ENCODE measurements at places on chromosomes 2 and 18. TPM values are rescaled to one million over a fixed set of nuclear protein-coding genes. Genes with fewer than 3 reads are reported as not detected.

GRCh38 chr18:12409469-12409868 lies 1.7 kb downstream of the PRELID3A start:
- H3K27ac ChIP-seq: no peak overlapping the region
- DNase-seq: no peak
- no peaks in the 10 kb centered on the region for H3K27me3 ChIP-seq
- no peaks in the 10 kb centered on the region for H3K36me3 ChIP-seq
- H3K4me1 ChIP-seq: no peaks in the 10 kb centered on the region

- no peak for DNase-seq
- H3K4me1 ChIP-seq: no peaks in the 10 kb centered on the region
- H3K27me3 ChIP-seq: no peaks in the 10 kb centered on the region
- no peak overlapping the region for H3K27ac ChIP-seq
- no peak overlapping the region for H3K4me3 ChIP-seq
- H3K36me3 ChIP-seq: no peaks in the 10 kb centered on the region
These were observed 18.2 kb upstream of the C2orf66 start for GRCh38 chr2:196827356-196827755.

DNA sequence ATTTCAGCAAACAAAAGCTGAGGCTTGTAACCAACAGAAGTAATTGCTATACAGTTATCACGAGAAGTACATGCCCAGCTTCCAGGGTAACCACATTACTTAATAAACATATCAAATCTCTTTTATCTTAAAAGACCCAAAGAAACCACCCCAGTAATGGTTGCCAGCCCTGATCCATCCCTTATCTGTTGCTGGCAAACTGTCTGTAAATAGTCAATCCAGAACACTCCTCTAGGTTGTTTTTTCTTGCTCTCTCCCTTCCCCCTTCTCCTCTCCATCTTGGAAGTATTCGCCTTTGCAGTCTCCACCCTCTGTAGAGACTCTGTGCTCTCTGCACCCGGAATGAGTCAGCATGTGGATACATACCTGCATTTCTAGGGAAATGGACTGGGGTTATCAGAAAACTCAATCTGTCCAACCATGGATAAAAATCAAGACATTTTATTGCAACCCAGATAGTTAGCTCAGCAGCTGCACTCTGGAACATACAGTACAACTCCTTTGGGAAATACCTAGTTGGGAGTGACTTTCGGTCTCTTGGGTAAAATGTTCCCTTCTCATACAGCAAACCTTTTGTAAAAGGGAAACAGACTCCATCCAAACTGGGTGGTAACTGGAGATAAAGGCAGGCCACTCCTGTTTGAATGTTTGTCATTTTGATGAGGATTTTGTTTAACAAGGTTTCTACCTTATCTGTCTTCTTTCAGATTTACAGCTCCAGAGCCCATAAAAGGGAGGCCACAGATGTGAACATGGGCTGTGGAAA lies 123.5 kb upstream of the FOSL2 start:
- H3K27ac ChIP-seq: no peak overlapping the region
- no peaks in the 10 kb centered on the region for H3K27me3 ChIP-seq
- no peaks in the 10 kb centered on the region for H3K4me1 ChIP-seq

GRCh38 chr2:234478121-234478858 lies 18.6 kb downstream of the ARL4C start:
- no peak overlapping the region for H3K27ac ChIP-seq
- no peak overlapping the region for H3K4me3 ChIP-seq
- DNase-seq: no peak
- H3K4me1 ChIP-seq: no peaks in the 10 kb centered on the region
- no peaks in the 10 kb centered on the region for H3K27me3 ChIP-seq
- no peaks in the 10 kb centered on the region for H3K36me3 ChIP-seq

DNA sequence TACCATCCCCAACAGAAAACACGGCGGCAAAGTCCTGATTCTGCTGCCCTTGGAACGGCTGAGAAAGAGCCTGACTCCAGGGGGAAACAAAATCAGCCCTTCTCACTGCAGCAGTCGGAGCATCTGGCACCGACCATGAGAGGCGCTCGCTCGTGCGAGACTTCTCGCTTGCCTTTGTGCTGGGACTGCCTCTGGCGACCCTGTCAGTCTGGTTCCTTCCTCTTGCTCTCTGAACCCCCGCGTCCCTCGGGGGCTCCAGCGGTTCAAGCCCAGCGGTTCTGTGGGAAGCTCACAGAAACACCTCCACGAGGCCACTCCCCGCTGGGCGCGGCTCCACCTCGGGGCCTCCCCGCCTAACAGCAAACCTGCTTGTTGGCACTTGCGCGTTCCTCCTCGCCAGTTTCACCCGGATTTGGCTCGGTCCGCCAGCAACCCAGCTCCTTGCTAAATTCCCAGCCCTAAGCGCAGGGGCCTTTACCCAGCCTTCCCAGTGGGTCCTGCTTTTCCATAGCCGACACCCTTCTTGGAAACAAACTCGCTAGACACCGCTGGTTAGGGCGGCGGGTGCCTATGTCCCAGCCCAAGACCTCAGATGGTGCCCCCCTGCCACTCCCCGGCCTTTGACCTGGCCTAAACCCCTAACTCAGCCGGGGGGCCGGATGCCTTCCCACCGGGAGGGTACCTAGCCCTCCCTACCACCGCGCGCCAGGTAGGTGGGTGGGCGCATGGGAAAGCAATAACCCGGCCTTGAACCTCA lies 2.2 kb downstream of the RND3 start:
- H3K27ac ChIP-seq: peak overlapping the region; percentile 98
- peak; percentile 89 for DNase-seq
- peaks cover 9% of the 10 kb centered on the region for H3K4me1 ChIP-seq
- H3K36me3 ChIP-seq: no peaks in the 10 kb centered on the region
- H3K4me3 ChIP-seq: peak overlapping the region; percentile 82

- no peaks in the 10 kb centered on the region for H3K27me3 ChIP-seq
- no peak overlapping the region for H3K4me3 ChIP-seq
- no peak overlapping the region for H3K27ac ChIP-seq
- H3K4me1 ChIP-seq: no peaks in the 10 kb centered on the region
- no peaks in the 10 kb centered on the region for H3K36me3 ChIP-seq
These were observed 44.3 kb upstream of the SCLY start for GRCh38 chr2:238016526-238016925.

GRCh38 chr2:12717191-12718014 lies 667 bp downstream of the TRIB2 start:
- H3K36me3 ChIP-seq: no peaks in the 10 kb centered on the region
- peak overlapping the region; percentile 91 for H3K27ac ChIP-seq
- DNase-seq: peak; percentile 40

Gene ACTG2
- 3.8 TPM for total RNA-seq

Gene CFAP221
- 3.5 TPM for total RNA-seq

- peak within 1 kb of the TSS; percentile 46 for H3K4me3 ChIP-seq
- no peaks in the 10 kb centered on the region for H3K27me3 ChIP-seq
- no peaks in the 10 kb centered on the region for H3K36me3 ChIP-seq
- peak; percentile 78 for DNase-seq
- peak within 1 kb of the TSS; percentile 91 for H3K27ac ChIP-seq
- peaks cover 4% of the 10 kb centered on the region for H3K4me1 ChIP-seq
These were observed at the start of gene MLPH for GRCh38 chr2:237486819-237487448. Gene MLPH (plus strand): TSS chr2:237487251. CDS start chr2:237493427, 6,176 bp downstream.

Gene MALT1
- total RNA-seq: 26.9 TPM

Gene CGREF1
- total RNA-seq: 3.2 TPM

DNA sequence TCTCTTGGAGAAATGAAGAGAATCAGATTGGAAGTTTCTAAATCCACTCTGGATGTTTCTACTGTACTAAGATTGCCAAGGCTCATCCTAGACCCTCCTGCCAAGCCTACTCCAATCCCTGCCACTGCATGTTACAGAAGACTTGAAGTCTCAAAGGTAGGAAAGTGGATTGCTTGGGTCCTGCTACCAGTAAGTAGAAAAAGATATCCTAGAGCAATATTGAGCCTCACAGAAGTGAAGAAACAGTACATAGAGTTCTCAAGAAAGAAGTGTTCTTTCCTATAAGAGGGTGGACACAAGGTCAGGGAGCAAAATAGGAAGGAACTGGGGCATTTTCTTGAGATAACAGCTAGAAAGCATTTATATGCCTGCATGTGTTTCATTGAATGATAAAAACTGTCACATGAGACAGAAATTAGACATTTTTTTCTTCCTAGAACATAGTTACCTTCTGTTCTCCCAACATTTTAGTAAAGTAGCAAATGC lies 232.9 kb downstream of the RBM43 start:
- H3K36me3 ChIP-seq: no peaks in the 10 kb centered on the region
- H3K4me1 ChIP-seq: no peaks in the 10 kb centered on the region
- DNase-seq: no peak
- no peak overlapping the region for H3K27ac ChIP-seq
- H3K4me3 ChIP-seq: no peak overlapping the region

DNA sequence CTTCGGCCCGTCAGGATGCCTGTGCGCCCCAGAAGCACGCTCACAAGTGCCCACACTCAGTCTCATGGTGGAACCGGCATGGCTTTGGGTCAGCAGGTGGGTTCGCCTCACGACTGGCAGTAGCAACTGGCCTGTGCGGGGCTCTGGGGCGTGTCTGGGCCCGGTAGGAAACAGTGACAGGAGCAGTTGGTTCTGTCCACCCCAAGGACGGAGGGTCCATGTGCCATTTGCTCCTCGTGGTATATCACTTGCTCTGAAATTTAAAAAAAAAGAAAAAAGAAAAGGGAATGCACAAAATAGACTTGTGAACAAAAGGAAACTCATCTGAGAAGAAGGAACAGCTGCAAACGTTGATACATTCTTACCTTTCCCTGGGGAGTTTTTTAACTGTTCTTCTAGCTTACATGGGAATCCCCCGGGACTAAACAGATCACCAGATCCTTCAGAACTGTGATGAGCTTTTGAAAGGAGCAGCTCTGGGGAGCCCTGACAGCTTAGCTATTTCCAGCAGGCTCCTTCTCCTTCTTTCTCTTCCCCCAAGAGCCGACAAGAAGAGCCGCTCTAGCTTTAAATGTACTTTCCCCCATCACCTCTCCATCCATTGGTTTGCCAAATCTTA lies 42.8 kb downstream of the TRAPPC12 start:
- peaks cover 4% of the 10 kb centered on the region for H3K36me3 ChIP-seq
- no peaks in the 10 kb centered on the region for H3K27me3 ChIP-seq
- no peaks in the 10 kb centered on the region for H3K4me1 ChIP-seq
- no peak overlapping the region for H3K27ac ChIP-seq
- DNase-seq: no peak
- H3K4me3 ChIP-seq: no peak overlapping the region

DNA sequence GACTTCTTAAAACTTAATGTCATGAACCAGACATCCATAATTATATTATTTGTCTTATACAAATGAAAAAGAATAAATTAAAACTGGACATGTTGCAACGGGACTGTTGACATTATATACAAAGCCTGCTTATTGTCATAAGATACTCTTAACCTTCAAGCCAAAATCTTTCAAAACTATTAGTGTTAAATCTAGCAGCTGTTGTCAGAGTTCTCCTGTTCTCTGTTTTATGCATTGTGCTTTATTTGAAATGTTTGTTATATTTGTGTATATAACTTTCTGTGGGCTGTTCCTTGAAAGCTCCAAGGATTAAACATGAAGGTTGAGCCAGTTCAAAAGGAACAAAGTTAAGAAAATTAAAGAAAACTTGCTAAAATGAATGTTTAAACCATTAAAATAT lies 335.5 kb upstream of the NT5C1B start:
- H3K27me3 ChIP-seq: no peaks in the 10 kb centered on the region
- no peak overlapping the region for H3K4me3 ChIP-seq
- DNase-seq: no peak
- no peak overlapping the region for H3K27ac ChIP-seq
- H3K36me3 ChIP-seq: no peaks in the 10 kb centered on the region

DNA sequence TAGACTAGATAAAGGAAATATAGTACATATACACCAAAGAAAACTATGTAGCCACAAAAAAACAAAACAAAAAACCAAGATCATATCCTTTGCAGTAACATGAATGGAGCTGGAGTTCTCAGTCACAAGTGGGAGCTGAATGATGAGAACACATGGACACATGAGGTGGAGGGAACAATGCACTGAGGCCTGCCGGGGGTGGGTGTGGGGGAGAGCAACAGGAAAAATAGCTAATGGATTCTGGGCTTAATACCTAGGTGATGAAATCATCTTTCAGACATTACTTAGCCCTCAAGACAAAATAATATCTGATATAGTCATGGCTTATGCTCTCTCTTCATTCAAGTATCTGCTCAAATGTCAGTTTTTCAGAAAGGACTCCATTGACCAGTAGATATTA lies 930.6 kb downstream of the LRP1B start:
- no peak for DNase-seq
- no peaks in the 10 kb centered on the region for H3K27me3 ChIP-seq
- no peak overlapping the region for H3K27ac ChIP-seq
- no peaks in the 10 kb centered on the region for H3K4me1 ChIP-seq

DNA sequence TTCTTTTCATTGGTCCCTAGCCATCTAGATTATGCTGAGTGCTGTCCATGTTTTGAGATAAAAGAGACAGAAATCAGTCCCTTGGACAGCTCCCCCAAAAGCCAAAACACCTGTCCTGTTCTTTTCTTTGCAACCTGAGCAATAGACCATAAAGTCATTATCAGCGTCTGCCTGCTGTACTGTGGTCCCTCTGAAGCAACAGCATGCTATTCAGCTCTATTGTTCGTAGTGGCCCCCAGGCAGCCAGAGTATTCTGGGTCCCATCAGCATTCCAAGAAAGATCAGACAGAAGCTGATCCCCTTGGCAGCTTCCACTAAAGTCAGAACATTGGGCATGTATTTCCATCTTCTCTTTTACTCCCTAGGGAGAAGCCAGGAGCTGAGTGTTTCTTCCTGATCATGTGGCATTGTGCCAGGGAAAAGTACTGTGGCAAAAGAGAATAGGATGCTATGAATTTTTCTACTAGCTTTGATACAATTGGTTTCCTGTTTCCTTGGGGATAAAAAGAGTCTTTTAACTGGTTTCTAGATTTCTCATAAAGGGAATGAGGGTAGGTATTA lies 33.6 kb upstream of the ZSWIM2 start:
- H3K4me1 ChIP-seq: no peaks in the 10 kb centered on the region
- H3K36me3 ChIP-seq: no peaks in the 10 kb centered on the region
- DNase-seq: no peak
- H3K27ac ChIP-seq: no peak overlapping the region
- no peaks in the 10 kb centered on the region for H3K27me3 ChIP-seq

DNA sequence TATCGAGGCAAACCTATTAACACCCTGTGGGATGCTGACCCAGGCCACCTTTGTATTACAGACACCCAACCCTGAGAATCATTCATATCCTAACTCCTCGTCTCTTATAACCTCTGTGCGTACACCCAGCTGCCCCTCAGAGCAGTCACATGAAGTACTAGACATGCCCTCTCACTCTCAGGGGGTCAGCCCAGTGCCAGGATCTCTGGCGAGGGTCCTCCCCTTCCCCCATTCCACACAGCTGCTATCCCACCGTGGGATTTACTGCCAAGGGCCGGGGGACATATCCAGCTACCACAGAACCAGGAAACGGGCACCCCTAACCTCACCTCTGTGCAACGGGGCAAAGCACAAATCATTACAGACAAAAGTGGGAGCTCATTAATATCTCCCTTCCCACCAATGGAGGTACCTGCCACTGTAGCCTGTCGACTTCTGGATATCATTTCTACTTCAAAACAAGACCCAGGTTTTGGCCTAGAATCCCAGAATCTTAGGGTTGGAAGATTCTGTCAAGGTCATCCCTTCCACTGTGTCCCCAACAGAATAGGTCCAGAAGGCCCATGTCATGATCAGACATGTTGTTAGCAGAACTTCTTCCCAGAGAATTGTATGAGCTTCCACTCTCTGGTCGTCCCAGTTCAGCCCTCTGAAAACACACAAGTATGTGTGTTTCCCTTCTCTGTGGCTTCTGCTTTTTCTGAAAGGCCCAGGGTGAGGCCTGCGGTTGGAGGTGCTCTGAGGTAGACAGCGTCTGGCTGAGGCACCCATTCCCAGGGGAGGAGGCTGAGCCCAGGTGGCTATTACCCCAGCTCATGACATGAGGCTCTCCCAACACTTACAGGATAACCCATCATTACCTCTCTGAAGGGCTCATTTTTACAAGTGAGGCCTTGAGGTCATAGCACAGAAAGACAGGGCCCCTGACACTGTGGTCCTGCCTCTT lies 1.7 kb downstream of the TMBIM1 start:
- no peaks in the 10 kb centered on the region for H3K36me3 ChIP-seq
- H3K4me3 ChIP-seq: peak overlapping the region; percentile 94
- peaks cover 38% of the 10 kb centered on the region for H3K4me1 ChIP-seq
- peak overlapping the region; percentile 99 for H3K27ac ChIP-seq

All from breast epithelium (tissue), 4 donors.